ENCODE measurements at places on chromosomes 5 and 9.

GRCh38 chr5:111234125-111234524 is 9.9 kb downstream of the CAMK4 start:
- DNase-seq, result no peak

- no peak for DNase-seq
These were observed 613.0 kb upstream of the CCNG1 start for GRCh38 chr5:162824360-162824759.

GRCh38 chr5:33530183-33531036 is 89.6 kb downstream of the TARS1 start:
- no peak for DNase-seq

DNA sequence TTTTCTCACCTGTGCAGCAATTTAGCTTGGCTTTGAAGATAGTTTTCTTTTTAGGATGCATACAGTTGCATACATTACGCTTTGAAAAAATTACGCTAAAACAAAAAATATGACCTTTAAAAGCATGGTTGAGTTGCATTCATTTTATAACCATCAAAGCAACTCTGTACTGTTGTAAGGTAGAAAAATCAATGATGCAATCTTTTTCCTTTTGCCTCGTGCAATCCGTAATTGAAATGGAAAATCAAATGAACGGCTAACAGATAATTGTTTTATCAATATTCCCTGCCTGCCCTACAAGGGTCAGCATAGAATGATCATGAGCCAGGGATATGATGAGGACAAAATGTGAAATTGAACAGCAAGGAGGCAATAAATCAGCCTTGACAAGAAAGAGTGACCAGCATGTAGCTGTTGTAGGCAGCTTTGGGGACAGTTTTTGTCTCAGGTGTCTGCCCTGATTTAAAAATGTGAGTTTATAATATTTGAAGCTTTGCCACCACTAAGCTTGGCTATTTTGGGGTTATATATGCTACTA is 98.2 kb downstream of the PBX3 start:
- no peak for DNase-seq

- no peak for DNase-seq
These were observed 135.9 kb upstream of the RAD23B start for GRCh38 chr9:107147134-107147533.

GRCh38 chr9:109179801-109180523 is 12.9 kb upstream of the FRRS1L start:
- no peak for DNase-seq

DNA sequence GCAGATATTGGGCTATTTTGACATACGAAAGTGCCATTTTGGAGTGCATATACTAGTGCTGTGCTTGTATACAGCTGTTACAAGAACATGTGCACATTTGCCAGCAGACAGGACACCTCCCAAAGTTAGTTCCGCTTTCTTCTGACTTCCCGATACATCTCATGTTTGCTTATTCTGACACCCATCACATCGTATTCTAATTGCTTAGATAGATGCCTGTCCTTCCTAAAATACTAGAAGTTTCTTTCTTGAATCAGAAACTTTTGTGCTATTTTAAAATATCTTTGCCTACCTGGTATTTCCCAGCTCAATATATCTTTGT is 177.8 kb downstream of the TTLL11 start:
- no peak for DNase-seq

GRCh38 chr5:160461378-160461777 is 39.7 kb downstream of the PTTG1 start:
- no peak for DNase-seq

- DNase-seq, result no peak
These were observed 92.4 kb downstream of the PRDM6 start for GRCh38 chr5:123181394-123181801.

DNA sequence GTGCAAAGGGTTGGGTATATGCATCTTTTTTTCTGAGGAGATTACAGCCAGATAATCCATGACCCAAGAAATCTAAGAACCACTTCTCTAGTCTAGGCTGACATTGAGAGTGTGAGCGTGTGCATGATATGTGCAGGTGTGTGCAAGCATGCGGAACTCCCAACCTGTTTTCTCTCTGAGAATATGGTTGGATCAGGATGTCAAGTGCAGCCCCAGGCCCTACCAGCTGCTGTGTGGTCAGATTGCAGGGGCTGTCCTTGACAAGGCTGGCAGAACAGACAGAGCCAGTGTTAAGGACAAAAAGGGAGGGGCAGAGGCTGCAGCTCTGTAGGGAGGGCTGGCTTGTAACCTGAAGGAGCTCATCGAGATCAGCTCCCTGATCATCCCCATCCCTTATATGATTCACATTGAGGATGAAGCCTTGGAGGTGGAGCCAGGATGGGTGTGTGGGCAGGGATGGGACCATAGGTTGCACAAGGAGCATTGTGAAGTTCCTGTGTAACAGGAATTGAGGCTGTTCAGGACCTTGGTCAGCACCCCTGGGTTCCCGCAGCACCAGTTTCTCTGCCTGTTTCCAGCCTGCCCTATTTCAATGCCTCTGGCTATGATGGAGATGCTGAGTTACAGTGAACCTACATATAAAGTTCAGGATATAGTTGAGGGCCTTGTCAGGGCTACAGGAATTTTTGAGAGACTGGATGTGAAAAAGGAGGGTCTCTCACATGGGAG is 52.6 kb upstream of the ARAP3 start:
- peak; percentile 44 for DNase-seq

- no peak for DNase-seq
These were observed 70.5 kb upstream of the PTCH1 start for GRCh38 chr9:95587021-95587964.

DNA sequence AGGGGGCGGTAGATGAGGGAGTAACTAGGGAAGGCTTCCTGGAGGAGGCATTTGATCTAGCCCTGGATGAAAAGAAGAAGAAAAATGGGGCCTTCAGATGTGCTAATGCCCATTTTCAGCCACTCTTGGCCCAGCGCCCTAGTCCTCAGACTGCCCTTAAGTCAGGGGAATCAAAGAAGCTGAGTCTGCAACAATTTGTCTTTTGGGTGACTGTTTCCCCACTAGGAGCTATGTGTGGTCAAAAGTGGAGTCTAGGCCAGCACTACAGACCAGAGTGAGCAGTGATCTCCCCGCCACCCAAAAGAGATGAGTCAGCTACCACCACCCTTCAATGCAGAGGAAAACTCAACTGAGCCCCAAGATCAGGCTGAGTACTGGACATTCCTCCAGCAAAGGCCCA is 542.1 kb downstream of the BNC2 start:
- DNase-seq, result no peak

DNA sequence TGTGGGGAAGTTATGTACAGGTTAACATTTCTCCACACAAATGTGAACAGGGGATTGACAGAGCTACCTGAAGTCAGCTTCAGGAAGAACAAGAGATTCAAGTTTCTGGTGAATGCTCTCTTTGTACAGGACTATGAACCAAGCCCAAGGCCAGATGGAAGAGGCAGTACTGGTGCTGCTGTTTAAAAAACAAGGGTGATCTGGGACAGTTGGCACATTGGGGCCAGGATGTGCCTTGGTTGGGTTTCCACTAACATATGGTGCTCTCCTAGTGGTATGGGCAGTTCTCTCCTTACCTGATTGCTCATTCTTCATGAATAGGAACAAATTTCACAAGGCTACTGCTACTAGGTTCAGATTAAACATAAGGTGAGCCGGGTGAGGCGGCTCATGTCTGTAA is 40.0 kb downstream of the MTMR12 start:
- DNase-seq, result no peak

- no peak for DNase-seq
These were observed 37.0 kb downstream of the MAMDC2 start for GRCh38 chr9:70080481-70081119.

DNA sequence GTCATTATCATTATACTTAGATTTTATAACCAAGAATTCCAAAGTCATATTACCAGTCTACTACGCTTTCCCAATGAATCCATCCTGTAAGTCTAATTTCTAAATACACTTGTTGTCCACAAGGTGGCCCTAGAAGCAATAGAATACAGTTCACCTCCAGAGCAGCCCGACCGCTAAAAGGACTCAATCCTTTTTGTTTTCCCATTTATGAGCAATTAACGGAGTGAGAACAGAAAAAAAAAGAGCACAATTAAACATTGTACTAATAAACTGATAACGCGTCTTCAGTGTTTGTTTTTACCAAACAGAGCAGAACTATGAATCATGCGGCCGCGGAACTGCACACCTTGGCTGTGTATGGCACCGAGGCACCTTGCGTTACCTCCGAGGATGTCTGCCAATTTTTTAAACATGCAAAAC is 160.7 kb upstream of the DAPK1 start:
- peak; percentile 24 for DNase-seq

GRCh38 chr5:157222506-157223230 is 42.0 kb downstream of the ITK start:
- DNase-seq, result peak; percentile 84

All from activated T-cell treated with anti-CD3 and anti-CD28 coated beads, Interleukin-2, amount 50 U/mL, for 48 hours (primary cell).